CD14-positive monocyte (primary cell): ENCODE measurements at places on chromosomes 7 and 10. TPM values are rescaled to one million over a fixed set of nuclear protein-coding genes. Genes with fewer than 3 reads are reported as not detected.

DNA sequence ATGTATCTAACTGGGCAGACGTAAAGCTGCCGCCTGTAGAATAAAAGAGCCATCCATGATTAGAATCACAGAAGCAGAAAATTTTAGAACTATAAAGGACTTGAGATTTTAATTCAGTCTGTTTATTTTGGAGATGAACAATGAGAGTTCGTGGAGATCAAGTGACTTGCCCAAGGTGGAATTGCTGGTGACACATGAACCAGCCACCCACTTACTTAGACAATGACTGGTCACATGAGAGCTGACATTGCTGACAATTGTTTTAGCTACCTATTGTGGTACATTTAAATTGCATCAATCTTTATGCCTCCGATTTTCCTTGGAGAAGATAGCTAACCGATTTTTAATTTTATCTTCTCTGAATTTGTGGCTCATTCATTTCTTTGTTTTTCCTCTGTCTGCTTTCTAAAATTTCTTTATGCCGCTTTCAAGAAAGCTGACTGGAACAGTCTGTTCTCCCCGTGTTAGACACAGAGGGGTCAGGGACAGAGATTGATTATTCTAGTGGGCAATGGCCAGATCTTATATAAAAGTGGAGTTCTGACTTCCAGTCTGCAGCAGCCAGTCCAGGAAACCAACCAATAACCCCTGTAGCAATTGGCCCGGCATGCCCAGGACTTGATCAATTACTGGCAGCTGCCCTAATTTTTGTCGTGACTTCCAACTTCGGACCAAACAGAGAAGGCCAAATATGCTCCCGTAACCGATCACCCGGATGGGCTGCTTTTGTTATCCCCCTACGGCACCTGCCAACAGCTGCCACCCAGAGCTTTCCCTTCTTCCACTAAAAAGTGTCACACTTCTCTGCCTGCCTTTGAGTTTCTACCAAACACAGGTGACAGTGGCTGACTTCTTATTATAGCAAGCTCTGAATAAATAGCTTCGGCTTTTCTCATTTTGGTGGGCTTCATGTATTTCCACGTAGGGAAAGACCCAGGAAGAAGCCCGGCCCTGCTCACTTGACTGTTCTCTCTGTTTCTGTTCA, 241.6 kb downstream of the CAMK1D start:
- H3K4me1 ChIP-seq = peaks cover 3% of the 10 kb centered on the region
- no peak for DNase-seq
- H3K27ac ChIP-seq = no peak overlapping the region
- H3K4me3 ChIP-seq = no peak overlapping the region

- H3K4me3 ChIP-seq = no peak overlapping the region
- no peaks in the 10 kb centered on the region for H3K36me3 ChIP-seq
- no peak overlapping the region for H3K27ac ChIP-seq
- H3K27me3 ChIP-seq = no peaks in the 10 kb centered on the region
- no peak for DNase-seq
Measured at GRCh38 chr7:115293628-115294240, 371.8 kb downstream of the MDFIC start.

DNA sequence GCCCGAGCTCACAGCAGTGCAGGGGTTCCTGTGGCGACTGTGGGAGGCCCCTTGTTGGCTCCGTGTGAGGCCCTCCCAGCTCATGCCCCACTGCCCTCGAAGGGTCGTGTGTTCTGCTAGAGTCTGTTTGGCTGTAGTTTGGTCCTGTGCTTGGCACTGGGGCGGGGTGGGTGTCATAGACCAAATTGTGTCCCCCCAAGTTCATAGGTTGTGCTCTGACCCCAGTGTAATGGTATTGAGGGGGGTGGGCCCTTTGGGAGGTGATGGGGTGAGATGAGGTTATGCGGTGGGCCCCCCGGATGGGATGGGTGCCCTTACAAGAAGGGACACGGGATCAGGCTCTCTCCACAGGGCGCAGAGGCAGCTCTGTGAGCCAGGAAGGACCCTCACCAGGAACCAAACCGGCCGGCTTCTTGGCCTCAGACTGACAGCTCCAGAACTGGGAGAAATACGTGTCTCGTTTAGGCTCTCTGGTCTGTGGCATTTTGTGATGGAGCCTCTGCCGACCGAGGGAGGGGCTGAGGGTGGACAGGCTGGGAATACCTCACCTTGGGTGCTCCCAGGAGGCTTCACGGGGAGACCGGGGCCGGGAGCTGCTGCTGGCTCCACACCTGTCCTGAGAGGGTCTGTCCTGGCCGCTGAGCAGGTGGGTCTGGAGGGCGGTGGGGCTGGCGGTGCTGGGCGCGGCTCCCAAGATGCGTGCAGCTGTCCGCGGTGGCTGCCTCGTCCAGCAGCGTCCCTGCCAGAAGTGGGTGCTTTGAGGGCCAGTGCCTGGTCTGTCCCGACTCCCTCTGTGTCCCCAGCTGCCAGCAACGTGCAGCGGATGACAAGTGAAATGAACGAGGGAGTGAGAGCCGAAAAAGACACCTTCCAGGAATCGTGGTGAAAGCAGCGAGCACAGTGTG, 89.4 kb downstream of the INPP5A start:
- no peak for DNase-seq
- no peak overlapping the region for H3K27ac ChIP-seq
- H3K36me3 ChIP-seq = no peaks in the 10 kb centered on the region
- peaks cover 22% of the 10 kb centered on the region for H3K4me1 ChIP-seq

GRCh38 chr10:88089498-88089897, 226.1 kb downstream of the PTEN start:
- H3K36me3 ChIP-seq = no peaks in the 10 kb centered on the region
- no peak for DNase-seq
- no peak overlapping the region for H3K27ac ChIP-seq
- no peak overlapping the region for H3K4me3 ChIP-seq

DNA sequence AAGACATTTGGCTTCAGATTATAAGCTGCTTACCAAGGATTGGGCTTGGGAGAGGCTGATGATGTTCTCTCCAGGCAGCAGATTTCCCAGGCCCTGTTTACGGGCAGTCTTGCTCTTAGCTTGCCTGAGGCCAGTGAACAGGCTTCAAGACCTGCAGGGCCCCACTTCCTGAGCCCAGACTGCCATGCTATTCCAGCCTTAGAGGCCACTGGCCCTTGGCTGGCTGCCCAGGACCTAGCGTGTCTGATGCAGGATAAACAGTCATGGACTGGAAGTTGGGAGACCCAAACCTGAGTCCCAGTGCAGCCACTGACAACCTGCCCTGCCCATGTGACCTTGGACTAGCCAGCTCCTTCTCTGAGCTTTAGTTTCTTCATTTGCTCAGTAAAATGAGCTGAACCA, 2.9 kb downstream of the PRXL2A start:
- no peak overlapping the region for H3K27ac ChIP-seq
- no peak overlapping the region for H3K4me3 ChIP-seq
- H3K4me1 ChIP-seq = peaks cover 32% of the 10 kb centered on the region
- no peak for DNase-seq
- no peaks in the 10 kb centered on the region for H3K36me3 ChIP-seq

GRCh38 chr7:16129431-16130110, 291.8 kb downstream of the CRPPA start:
- H3K4me1 ChIP-seq = no peaks in the 10 kb centered on the region
- H3K27ac ChIP-seq = no peak overlapping the region

DNA sequence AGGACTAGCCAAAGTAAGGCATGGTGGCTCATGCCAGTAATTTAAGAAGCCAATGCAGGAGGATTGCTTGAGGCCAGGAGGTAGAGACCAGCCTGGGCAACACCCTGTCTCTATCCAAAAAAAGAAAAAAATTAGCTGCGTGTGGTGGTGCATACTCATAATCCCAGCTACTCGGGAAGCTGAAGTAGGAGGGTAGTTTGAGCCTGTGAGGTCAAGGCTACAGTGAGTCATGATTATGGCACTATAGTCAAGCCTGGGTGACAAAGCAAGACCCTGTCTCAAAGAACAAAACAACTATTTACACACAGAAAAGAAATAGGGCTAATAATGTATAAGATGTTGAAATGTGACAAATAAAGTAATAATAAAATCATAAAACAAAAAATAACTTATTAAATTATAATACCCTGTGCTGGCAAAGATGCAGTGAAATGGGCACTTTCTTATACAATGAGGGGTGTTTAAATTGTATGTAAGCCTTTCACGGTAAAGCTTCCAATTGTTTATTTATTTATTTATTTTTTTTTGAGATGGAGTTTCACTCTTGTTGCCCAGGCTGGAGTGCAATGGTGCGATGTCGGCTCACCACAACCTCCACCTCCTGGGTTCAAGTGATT, 175.2 kb downstream of the TPST1 start:
- DNase-seq = no peak
- H3K36me3 ChIP-seq = no peaks in the 10 kb centered on the region
- no peaks in the 10 kb centered on the region for H3K27me3 ChIP-seq

- H3K4me1 ChIP-seq = no peaks in the 10 kb centered on the region
- H3K4me3 ChIP-seq = no peak overlapping the region
- DNase-seq = no peak
- no peaks in the 10 kb centered on the region for H3K27me3 ChIP-seq
Measured at GRCh38 chr7:107372298-107372697, 97.6 kb upstream of the GPR22 start.

KCP gene
- polyA plus RNA-seq = 0.09 and 0.16 TPM in 2 replicates

ZCCHC24 gene
- polyA plus RNA-seq = 5.0 TPM

UPK3B gene
- not detected for polyA plus RNA-seq

RALA gene
- 2.7 and 5.9 TPM in 2 replicates for polyA plus RNA-seq

MUC12 gene
- polyA plus RNA-seq = not detected

ATOH7 gene
- not detected in 2 replicates for polyA plus RNA-seq

SPDYE8 gene
- not detected in 2 replicates for polyA plus RNA-seq
